A549 treated with Mapracorat at 1 μM for 4 hours (cell line): ENCODE measurements at places on chromosomes 7 and 10. TPM values are rescaled to one million over a fixed set of nuclear protein-coding genes. Genes with fewer than 3 reads are reported as not detected.

CCDC3 gene
- total RNA-seq, result 0.98 to 1.4 TPM (median 1.3 TPM) in 5 replicates

GPRIN2 gene
- total RNA-seq, result 25.5 to 44.5 TPM (median 40.5 TPM) in 5 replicates

ZCWPW1 gene
- total RNA-seq, result 0.85 to 1.9 TPM (median 1.3 TPM) in 5 replicates

CNTNAP2 gene
- total RNA-seq, result 0.03 to 0.04 TPM in 2 of 5 replicates, not detected in the others

IQCE gene
- 8.6 to 14.4 TPM (median 11.3 TPM) in 5 replicates for total RNA-seq

NCF1 gene
- 0.13 to 0.26 TPM (median 0.23 TPM) in 4 of 5 replicates, not detected in the other for total RNA-seq

SFRP5 gene
- total RNA-seq, result 1.7 to 2.8 TPM (median 2.4 TPM) in 5 replicates

SHTN1 gene
- total RNA-seq, result 20.5 to 28.8 TPM (median 25.6 TPM) in 5 replicates

TMEM184A gene
- 6.0 to 11.2 TPM (median 10.3 TPM) in 5 replicates for total RNA-seq

ODAD2 gene
- 0.14 TPM in 1 of 5 replicates, not detected in the others for total RNA-seq

CPA1 gene
- not detected in 5 replicates for total RNA-seq

DYNC1I1 gene
- total RNA-seq, result 0.12 to 0.21 TPM (median 0.14 TPM) in 5 replicates

FEZF1 gene
- not detected in 5 replicates for total RNA-seq

PKD2L1 gene
- total RNA-seq, result 0.06 to 0.21 TPM (median 0.09 TPM) in 5 replicates

FOXI2 gene
- total RNA-seq, result not detected in 5 replicates

COL13A1 gene
- 0.11 to 0.26 TPM (median 0.24 TPM) in 4 of 5 replicates, not detected in the other for total RNA-seq

FOXP2 gene
- not detected in 5 replicates for total RNA-seq

EPC1 gene
- total RNA-seq, result 17.3 to 20.0 TPM (median 18.0 TPM) in 5 replicates

ECHDC3 gene
- 8.8 to 10.6 TPM (median 9.4 TPM) in 5 replicates for total RNA-seq

KIAA1549 gene
- 4.7 to 6.7 TPM (median 5.8 TPM) in 5 replicates for total RNA-seq

ZP3 gene
- 17.8 to 21.0 TPM (median 20.2 TPM) in 5 replicates for total RNA-seq

CHCHD1 gene
- total RNA-seq, result 62.1 to 69.8 TPM (median 68.1 TPM) in 5 replicates

ZNF488 gene
- 11.5 to 14.5 TPM (median 13.2 TPM) in 5 replicates for total RNA-seq

PAPOLB gene
- not detected in 5 replicates for total RNA-seq

CALML3 gene
- not detected in 5 replicates for total RNA-seq

GNAI1 gene
- total RNA-seq, result 27.4 to 33.6 TPM (median 32.0 TPM) in 5 replicates

NEUROD6 gene
- not detected in 5 replicates for total RNA-seq

SLC29A3 gene
- total RNA-seq, result 21.6 to 25.3 TPM (median 23.9 TPM) in 5 replicates

RALA gene
- 29.2 to 47.3 TPM (median 34.5 TPM) in 5 replicates for total RNA-seq

CRPPA gene
- total RNA-seq, result 0.45 to 0.67 TPM (median 0.60 TPM) in 5 replicates

LUC7L2 gene
- 33.0 to 39.1 TPM (median 37.5 TPM) in 5 replicates for total RNA-seq

CYP26C1 gene
- total RNA-seq, result 0.07 TPM in 1 of 5 replicates, not detected in the others

KCP gene
- 0.05 to 0.30 TPM (median 0.15 TPM) in 5 replicates for total RNA-seq

TCAF2 gene
- 0.80 to 1.3 TPM (median 1.0 TPM) in 5 replicates for total RNA-seq

FAM180A gene
- 0.09 to 0.14 TPM (median 0.11 TPM) in 3 of 5 replicates, not detected in the others for total RNA-seq

PLEKHS1 gene
- 0.04 to 0.06 TPM (median 0.05 TPM) in 3 of 5 replicates, not detected in the others for total RNA-seq

NOLC1 gene
- 160 to 171 TPM (median 167 TPM) in 5 replicates for total RNA-seq

TSPAN12 gene
- total RNA-seq, result 0.46 to 0.59 TPM (median 0.49 TPM) in 5 replicates

NUTM2B gene
- 0.29 to 0.53 TPM (median 0.34 TPM) in 5 replicates for total RNA-seq

GJD4 gene
- 0.08 to 0.10 TPM in 2 of 5 replicates, not detected in the others for total RNA-seq

ARHGEF35 gene
- total RNA-seq, result 0.18 to 0.50 TPM (median 0.40 TPM) in 5 replicates

C7orf57 gene
- total RNA-seq, result 0.24 to 0.45 TPM (median 0.31 TPM) in 5 replicates

ASB10 gene
- not detected in 5 replicates for total RNA-seq

TMEM213 gene
- not detected in 5 replicates for total RNA-seq

POM121 gene
- 33.4 to 43.3 TPM (median 38.3 TPM) in 5 replicates for total RNA-seq

HIF1AN gene
- total RNA-seq, result 11.9 to 18.3 TPM (median 17.8 TPM) in 5 replicates

SLC16A9 gene
- 0.12 to 0.17 TPM (median 0.13 TPM) in 5 replicates for total RNA-seq

CALML5 gene
- not detected in 5 replicates for total RNA-seq

GARIN1A gene
- 0.26 to 1.1 TPM (median 0.34 TPM) in 5 replicates for total RNA-seq

STK31 gene
- total RNA-seq, result 0.46 to 1.3 TPM (median 0.71 TPM) in 5 replicates

AKR1C8 gene
- 0.14 to 0.27 TPM in 2 of 5 replicates, not detected in the others for total RNA-seq

SMARCD3 gene
- total RNA-seq, result 7.7 to 11.6 TPM (median 9.9 TPM) in 5 replicates

ZNHIT1 gene
- 71.7 to 101 TPM (median 92.8 TPM) in 5 replicates for total RNA-seq

AGR3 gene
- not detected in 5 replicates for total RNA-seq

RBP3 gene
- total RNA-seq, result not detected in 5 replicates

SPDYE6 gene
- not detected in 5 replicates for total RNA-seq

MCM10 gene
- 21.2 to 25.5 TPM (median 23.0 TPM) in 5 replicates for total RNA-seq

WIPF3 gene
- total RNA-seq, result 0.39 to 0.71 TPM (median 0.56 TPM) in 5 replicates

GPR26 gene
- total RNA-seq, result not detected in 5 replicates
